ENCODE measurements at places on chromosomes 4 and X.

DNA sequence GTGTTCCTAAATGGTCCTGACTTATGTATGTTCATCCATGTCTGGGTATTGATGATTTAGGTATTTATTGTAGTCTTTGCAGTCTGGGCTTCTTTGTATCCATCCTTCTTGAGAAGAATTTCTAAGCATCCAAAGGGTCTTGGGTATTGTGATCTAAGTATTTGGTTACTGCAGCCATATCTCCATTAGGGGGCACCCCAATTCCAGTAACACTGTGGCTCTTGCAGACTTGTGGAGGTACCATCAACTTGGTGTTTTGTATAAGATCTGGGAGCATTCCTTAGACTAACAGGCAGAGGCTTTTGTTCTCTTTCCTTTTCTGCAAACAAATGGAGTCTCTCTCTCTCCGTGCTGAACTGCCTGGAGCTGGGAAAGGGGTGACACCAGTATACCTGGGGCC, 113.7 kb upstream of the NEXMIF start:
- no peak for DNase-seq

DNA sequence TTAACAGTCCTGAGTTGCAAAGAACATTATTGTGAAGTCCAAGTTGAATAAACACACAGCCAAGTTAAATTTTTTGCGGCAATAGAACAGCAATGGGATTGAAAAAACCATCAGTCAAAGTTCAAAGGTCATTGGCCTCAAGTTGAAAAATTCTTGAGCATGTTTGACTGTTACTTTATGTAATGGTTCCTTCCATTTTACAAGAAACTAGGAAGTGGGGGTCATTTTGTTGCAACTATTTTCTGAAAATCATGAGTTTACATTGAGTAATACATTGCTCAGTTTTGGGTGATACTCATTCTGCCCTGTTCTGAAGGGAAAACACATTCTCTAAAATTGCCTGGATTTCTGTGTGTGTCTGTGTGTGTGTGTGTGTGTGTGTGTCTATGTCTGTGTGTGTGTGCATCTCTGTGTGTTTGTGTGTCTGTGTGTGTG, 5.2 kb upstream of the IRF2 start:
- DNase-seq = no peak

GRCh38 chrX:79367907-79368306, 773 bp upstream of the ITM2A start:
- no peak for DNase-seq

- no peak for DNase-seq
Measured at GRCh38 chrX:94524867-94525266, 850.9 kb downstream of the FAM133A start.

- no peak for DNase-seq
Measured at GRCh38 chr4:108559911-108560310, 60.5 kb upstream of the RPL34 start.

DNA sequence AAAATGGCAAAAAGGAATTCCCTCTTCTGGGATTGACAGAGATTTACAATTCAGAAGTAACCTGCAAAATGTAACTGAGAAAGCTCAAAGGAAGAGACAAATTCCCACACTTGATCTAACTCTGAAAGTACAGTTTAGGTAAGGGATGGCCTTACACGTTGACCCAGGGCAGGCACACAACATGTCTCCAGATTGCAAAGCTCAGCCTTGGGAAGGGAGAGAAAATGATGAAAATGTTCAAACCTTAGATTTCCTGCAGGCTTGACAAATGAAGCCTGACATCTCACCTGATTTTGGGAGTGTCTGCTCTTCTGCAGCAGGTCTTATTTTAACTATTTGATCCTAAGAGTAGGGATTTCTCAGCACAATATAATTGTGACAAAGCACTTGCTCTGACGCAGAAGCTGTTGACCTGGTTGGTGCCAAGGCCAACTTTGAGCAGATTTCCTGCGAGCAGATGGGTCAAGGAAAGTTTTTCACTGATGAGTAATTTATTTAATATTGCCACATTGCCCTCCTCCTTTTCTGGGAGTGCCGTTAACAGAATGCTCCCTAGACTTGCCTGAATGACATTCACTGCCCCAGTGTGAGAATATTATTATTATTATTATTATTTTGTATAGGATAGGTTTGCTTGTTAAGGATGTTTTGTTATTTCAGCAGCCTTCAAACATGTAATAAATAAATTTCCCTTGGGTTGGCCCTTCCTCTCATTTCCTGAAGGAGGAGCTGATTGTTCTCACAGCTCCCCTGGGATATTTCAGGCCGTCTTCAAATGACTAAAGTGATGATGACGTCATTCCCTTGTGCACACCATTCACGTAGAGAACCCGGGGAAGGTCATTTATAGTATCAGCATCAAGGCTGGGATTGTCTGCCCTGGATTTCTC, 157.1 kb downstream of the VEGFC start:
- no peak for DNase-seq

DNA sequence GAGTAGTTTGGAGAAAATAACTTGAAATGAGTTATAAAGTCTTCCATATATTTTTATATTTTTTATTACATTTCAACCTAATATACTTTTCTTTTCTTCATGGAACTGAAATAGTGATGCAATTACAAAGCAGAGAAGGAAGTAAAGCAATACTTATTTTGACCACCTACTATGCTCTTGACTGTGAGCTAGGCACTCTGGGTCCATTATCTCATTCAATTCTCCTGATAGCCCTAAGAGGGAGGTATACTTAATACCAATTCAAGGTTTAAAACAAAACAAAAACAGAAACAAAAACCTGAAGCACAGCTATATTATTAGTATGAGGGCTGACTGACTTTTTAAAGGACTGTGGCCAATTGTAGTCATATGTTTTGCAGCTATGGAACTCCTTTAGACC, 193.5 kb downstream of the MAD2L1 start:
- DNase-seq = no peak

DNA sequence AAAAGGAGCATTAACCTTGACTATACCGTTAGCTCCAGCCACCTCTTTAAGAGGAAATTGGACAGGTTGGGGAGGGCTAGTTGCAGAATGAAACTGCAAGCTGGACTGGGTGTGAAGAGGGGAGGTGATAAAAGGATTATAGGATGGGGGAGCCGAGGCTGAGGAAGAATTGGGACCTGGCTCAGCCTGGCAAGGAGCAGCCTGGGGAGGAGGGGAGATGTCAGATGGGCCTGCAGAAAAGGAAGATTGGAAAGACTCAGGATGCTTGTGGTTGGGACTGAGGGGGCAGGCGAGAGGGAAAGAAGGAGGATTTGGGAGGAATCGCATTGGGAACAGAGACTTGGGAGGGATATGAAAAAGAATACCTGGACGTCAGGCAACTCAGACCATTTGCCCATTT, 351.7 kb downstream of the PPP3CA start:
- no peak for DNase-seq

DNA sequence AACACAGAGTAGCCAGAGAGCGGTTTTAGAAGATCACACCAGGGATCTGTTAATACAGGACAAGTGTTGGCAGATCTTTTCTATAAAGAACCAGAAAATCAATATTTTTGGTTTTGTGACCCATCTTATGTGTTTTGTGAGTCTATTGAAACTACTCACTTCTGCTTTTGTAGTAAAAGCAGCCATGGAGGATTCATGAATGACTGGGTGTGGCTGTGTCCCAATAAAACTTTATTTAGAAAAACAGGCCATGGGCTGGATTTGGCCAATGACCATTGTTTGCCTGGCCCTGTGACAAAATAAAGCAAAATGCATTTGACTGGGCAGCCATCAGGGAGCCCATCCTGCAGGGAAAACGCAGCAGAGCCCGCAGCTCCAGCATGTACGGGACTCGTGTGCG, 99.9 kb upstream of the ADRA2C start:
- DNase-seq = no peak

DNA sequence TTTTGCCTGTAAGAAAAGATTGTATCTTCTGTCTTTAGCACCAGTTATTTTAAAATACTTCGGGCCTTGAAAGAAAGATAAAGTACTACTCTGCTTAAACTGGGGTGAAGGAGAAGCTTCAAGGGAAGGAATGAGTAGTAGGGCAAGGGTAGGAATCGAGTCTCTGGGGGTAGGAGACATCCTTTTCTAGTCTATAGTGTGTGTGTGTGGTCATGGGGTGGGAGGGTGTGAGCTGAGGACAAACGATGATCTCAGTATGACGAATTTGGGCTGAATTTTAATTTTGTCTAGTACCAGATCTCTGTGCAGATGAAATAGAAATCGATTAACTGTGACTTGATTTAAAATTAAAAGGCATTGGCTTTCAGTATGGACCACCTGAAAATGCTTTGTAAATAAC, 3.3 kb upstream of the MYOZ2 start:
- no peak for DNase-seq

- DNase-seq = no peak
Measured at GRCh38 chr4:88697588-88698329, at the start of gene NAP1L5. Gene NAP1L5, minus strand, starts transcription at chr4:88697829. Its CDS starts 75 bp downstream, at chr4:88697754.

GRCh38 chr4:105387466-105387865, 86.4 kb downstream of the PPA2 start:
- DNase-seq = no peak

- no peak for DNase-seq
Measured at GRCh38 chr4:153747406-153747955, 12.3 kb downstream of the RNF175 start.

DNA sequence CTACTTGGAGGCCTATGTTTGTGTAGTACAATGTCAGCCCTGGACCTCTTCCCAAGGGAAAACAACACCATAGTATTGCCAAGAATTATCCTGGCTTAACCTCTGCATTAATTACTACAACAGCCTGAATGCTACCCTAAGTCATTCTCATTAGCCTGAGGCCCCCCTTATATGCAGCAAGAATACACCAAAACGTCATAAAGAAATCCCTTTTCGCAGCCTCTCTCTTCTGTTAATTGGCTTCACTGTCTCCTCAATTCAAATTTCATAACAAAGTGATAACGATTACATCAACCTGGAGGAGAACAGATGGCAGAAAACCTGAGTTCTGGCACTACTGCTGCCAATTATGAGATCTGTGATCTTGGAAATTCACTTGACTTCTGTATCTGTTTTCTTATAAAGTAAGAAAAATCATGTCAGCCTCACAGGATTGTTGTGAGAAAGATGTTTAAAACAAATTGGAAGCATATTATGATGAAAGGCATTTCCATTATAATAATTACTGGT, 1663.1 kb downstream of the STIM2 start:
- DNase-seq = no peak

DNA sequence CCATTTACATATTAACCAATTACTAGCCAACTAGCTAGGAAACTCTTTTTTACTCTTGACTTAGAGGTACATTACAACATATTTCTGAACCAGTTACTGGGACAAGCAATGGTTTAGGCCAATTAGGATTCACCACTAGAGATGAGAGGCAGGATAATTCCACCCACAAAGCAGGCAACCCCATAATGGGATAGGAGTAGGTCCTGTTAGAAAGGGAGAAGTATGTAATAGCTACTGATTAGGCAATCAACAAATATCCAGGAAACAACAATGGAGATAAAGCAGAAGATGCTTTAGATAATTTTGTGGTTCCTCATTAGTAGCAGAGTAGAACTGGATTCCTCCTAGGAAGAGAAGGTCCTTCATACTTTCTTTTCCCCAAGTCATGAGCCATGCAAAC, 173.8 kb upstream of the GLRA2 start:
- no peak for DNase-seq

GRCh38 chr4:139547979-139548378, 8.0 kb downstream of the SETD7 start:
- DNase-seq = no peak

- no peak for DNase-seq
Measured at GRCh38 chr4:33058998-33059397, 2338.8 kb downstream of the PCDH7 start.

DNA sequence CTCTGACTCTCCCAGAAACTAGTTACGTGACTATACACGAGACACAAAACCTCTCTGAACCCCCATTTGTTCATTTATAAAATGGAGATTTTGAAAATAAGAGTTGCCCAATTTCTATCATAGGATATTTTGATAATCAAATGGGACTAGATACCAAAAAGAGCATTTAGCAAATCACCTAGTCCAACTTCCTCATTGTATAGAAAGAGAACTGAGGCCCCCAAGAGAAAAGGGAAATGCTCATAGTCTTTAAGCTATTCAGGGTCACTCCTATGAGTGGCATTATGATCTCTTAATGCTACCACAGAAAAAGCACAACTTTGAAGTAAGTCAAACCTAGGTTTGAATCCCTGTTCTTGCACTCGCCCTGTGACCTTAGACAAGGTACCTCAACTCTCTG, 62.7 kb downstream of the BMP15 start:
- DNase-seq = no peak

- no peak for DNase-seq
Measured at GRCh38 chrX:47481160-47481559, 1.9 kb downstream of the ZNF41 start.

- no peak for DNase-seq
Measured at GRCh38 chr4:63670735-63671134, 738.5 kb downstream of the TECRL start.

DNA sequence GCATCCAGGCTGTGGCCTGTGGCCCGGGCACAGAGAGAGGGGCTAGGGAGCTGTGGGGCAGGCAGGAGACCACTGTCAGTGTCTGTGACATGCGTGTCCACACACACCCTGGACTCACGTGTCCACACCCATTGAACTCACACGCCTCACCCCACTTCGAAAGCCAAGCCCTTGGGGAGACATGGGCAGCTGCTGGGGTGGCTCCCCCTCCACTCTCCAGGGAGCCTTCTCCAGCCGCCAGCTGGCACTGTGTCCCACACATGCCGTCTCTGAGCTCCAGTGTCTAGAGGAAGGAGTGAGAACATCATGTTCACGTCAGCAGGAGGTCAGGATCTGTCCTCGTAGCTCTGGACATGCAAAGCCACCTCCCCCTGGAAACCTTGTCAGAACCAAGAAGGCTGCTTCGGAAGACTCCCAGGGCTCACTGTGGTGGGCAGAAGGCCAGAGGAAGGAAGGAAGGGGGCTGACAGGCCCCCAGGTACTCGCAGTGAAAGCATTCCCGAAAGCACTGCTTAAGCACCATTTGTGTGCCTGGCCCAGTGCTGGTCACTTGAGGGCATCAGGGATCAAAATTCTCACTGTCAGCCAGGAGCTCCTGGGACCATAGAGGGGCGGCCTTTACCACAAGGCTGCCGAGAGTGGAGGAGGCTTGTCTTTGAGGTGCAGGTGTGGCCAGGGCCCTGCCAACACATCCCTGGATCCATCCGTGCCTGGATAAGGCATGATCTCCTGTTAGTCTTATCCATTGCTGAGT, 61.4 kb downstream of the HTRA3 start:
- no peak for DNase-seq

DNA sequence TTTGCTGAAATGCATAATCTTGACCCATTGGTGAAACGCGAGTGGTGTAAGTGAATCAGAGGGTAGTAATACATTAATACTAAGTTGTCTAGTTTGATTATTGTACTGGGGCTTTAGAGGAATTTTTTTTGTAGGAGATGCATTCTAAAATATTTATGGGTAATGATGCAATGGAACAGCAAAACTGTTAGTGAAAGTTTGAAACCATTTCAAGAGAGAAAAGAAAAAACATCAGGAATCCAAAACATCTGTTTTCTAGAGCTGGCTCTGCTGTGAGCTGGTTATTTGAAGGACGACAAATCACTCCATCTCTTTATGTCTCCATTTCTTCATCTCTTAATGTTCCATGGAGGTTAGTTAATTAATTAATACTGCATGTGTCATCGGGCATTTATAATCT, 351.9 kb upstream of the FAT1 start:
- DNase-seq = no peak

GRCh38 chr4:138299881-138300280, 57.7 kb upstream of the SLC7A11 start:
- no peak for DNase-seq
